ENCODE measurements at places on chromosomes 4 and X.

- DNase-seq, result no peak
Measured at GRCh38 chr4:165383591-165384073, 4.8 kb downstream of the CPE start.

DNA sequence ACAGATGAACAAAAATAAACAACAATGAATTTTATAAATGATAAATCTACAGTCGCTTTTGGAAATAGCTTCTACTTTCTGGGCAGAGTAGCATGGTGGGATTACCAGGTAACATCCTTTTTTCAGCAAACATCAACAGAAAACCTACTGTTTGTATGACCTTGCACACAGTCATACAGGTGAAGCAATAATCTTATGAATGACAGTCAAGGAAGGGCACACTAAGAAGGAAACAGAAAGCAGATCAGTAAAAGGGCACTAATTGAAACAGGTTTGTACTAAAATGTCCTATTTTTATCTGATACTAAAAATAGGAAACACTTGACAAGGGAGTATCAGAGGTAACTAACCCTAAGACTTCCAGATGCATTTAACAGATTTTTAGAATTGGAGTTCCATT lies 108.9 kb downstream of the DLG3 start:
- DNase-seq, result no peak

DNA sequence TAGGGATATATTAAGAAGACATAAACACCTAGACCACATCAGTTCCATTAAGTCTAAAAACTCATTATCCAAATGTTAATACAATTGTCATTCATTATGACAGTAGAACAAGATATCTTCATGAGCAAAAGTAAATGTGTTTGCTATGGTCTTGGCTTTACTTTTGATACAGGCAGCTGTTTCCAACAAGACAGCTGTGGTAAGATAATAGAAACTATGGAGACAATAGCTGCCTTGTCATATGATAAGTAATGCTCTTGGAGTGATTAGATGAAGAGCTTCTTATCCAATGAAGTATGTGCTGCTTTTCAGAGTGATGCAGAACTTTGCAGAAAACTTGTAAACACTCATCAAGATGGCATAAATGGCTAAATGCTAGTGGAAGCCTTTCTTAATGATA lies 1066.0 kb downstream of the FSTL5 start:
- no peak for DNase-seq

- DNase-seq, result no peak
Measured at GRCh38 chrX:97314345-97314744, 430.6 kb downstream of the RPA4 start.

- DNase-seq, result no peak
Measured at GRCh38 chr4:73251384-73251783, 7.2 kb downstream of the ANKRD17 start.

GRCh38 chr4:128158894-128159293 lies 97.8 kb downstream of the LARP1B start:
- no peak for DNase-seq
